ENCODE measurements at places on chromosomes 7 and 10.

GRCh38 chr10:60566096-60566495 is 176.4 kb upstream of the ANK3 start:
- DNase-seq = no peak

DNA sequence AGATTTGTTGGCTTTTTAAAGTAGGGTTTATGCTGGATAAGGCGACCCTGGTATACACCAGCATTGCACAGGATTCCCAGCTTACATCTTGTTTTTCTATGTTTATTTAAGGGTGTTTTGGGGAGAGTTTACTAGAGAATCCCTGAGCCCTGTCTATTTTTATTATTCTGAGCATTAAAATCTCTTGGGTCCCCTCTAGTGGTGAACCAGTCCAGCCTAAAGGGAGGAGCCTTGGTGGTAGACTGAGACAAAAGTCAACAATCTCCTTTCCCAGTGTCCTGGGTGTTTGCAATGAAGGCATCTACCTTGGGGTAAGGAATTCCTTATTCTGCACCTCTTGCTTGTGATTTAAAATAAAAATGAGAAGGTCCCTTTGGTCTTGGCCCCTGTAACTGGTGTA is 38.2 kb downstream of the ANTXRL start:
- no peak for DNase-seq

DNA sequence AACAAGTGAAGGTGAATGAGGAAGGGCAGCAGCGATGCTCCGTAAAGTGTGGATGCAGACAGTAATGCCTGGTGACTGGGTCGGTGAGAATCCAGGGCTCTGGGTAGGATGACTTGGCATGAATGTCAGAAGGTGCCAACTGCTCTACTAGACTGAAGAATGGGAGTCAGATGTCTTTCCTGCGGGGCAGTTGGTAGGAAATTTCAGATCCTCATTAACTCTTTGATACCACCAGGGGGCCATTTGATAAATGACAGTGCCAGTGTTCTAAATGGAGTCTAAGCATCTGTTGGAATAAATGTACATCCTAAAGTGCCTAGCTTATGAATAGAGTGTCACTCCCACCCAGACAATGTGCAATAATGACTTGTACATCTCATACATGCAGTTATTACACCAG is 462.0 kb downstream of the GRM8 start:
- DNase-seq = no peak

- no peak for DNase-seq
Measured at GRCh38 chr7:98282703-98283102, 1.2 kb downstream of the BRI3 start.

DNA sequence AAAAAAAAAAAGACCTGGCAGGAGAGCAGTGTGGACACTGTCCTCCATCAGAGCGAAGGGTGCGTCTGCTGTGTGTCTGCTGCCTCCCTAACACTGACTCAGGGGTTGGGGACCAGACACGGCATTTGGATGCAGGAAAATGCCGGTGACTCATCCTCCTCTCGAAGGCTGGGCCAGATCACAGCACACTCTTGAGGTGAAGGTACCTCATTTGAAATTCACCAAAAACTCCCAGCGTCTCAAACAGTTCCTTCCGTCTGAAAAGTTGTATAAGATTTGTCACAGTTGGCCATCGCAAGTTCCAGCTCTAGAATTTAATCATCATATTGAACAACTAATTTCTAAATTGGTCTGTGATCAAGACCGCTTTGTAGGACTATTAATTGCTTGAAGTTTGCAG is 118.1 kb upstream of the LYZL2 start:
- DNase-seq = no peak

DNA sequence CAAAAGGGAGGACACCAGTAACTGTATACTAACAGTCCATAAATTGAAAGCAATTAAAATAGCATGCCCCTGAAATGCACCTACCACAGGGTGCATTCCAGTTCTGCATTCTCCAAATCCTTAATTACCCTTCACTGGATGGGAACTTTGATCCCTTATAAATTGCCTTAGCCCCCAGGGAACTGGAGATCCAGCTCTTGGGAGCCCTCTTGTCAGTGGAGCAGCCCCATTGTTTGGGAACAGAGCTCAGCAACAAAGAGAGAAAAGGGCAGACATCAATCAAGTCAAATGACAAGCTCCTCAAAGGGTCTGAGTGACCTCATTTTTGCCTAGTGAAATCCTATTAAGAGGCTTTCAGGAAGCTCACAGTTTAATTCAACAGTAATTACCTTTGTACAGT is 472.6 kb downstream of the XPNPEP1 start:
- no peak for DNase-seq

DNA sequence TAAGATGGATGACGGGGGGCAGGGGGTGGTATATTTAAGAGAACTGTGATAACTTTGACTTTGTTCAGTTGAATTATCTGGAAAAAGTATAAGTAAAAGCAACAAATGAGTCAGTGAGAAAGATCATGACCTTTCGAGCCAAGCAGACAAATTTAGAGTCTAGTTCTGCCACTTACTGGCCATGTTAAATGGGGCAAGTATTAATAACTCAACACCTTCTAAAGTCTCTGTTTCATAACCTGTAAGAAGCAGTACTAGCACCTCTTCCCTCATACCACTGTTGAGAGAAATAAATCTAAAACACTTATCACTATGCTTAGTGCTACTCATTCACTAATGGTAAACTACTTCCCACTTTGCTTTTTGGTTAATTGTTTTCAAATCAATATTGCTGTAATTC is 604.4 kb upstream of the LRRN3 start:
- DNase-seq = no peak

DNA sequence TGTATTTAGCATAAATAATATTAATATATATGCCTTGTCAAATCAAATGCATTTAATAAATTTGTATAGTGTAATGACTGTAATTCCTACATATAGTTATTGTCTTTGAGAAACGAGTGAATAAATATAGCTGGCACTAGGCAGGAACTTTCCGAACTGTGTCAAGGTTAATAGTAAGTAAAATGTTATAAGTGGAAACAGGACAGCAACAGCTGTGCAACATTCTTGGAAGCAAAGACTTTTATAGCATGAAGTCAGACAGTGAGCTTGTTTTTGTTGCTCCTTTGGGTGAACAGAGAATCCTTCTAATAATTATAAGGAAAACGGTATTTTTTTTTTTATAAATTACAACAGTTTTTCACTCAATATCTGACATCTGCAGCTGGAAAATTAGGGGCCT is 14.0 kb upstream of the EXOC6 start:
- DNase-seq = no peak

DNA sequence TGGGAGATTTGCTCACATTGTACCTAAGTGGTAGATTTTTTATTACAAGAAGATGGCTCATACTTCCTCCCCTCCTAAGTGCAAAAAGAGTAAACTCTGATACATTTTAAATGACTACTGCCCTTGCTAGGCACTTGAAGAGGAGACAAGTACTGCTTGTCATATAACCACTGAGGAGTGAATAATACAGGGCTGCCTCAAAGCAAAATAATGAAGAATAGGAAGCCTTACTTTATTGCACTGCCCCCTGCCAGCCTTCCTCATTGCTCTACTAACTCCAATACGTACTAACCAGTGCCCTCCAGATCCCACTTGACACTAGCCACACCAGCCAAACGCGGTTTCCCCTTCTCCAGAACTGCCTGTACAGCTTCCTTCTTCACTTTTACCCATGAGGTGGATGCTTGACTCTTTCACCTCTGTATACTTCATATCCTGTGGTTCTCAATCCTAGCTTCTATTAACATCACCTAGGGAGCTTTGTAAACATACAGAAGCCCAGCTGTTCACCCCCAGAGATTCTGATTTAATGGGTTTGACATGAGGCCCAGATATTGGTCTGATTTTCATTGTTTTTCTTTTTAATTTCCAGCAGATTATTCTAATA is 11.7 kb upstream of the MTERF1 start:
- no peak for DNase-seq

DNA sequence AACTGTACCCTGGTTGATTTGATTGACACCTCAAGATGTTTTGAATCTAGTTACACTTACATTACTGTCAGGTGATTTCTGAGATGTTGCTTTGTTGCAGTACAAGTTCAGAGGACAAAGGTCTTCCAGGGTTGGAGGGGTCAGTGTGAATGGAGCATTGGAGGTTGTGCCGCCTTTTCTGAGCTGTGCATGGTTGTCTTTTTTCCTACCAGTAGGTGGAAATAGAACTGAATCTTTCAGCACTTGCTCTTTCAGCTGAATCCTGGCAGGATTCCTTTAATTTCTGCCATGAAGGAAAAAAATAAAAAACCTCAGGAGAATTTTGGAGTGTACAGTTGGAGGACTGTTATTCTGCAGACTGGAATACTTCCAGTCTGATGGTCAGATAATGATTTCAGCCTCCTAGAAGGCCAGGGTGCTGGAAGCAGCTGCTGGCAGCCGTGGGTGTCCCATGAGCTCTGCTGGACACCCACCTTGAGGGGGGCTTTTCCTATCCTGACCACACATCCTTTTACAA is 82.7 kb downstream of the PLCE1 start:
- no peak for DNase-seq

DNA sequence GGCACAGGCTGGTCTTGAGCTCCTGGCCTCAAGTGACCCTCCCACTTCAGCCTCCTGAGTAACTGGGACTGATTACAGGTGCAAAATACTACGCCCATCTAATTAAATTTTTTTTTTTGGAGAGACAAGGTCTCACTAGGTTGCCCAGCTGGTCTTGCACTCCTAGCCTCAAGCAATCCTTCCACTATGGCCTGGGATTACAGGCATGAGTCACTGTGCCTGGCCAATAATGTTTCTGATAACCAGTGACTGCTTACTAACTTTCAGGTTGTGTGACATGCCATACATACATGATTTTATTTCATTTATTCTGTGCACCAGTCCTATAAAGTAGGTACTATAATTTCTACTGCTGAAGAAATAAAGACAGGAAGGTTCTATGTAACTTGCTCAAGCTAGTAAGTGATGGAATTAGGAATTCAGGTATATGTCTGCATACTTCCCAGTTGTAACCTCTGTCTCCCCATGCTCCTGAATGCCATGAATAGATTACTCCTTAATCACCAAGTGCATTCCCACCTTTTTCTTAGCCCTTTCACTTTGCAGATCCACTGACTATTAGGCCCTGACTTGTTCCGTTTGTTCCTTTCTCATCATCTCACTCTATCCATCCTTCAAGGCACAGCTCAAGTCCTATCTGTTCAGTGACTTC is 28.1 kb downstream of the MCU start:
- DNase-seq = no peak

DNA sequence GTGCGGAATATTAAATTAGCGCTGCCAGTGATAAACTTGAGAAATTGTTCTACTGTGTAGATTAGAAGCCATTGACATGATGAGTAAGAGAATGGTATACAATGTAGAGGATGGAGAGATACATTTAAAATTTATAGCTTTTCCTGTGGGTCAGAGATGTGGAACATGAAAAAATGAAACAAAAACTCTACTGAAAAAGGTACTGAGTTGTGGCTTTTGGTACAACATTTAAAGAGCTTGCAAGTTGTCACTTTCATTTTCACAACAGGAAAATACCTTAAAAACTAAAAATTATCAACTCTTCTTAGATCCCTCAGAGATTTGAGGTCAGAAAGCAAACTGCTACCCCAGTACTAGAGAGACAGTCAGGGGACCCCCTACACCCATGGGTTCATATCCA is 348.8 kb upstream of the CDC14C start:
- no peak for DNase-seq

DNA sequence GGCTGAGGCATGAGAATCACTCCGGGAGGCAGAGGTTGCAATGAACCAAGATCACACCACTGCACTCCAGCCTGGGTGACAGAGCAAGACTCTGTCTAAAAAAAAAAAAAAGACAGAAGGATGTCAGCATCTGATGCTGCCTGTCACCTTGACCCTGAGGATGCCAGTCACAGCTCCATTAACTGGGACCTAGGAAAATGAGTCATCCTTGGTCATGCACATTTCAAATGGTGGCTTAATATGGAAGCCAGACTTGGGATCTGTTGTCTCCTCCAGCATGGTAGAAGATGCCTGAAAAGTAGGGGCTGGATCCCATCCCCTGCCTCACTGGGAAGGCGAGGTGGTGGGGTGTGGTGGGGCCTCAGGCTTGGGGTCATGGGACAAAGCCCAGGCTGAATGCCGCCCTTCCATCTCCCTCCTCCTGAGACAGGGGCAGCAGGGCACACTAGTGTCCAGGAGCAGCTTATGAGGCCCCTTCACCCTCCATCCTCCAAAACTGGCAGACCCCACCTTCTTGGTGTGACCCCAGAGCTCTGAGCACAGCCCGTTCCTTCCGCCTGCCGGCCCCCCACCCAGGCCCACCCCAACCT is 1.3 kb downstream of the NOS3 start:
- DNase-seq = no peak

DNA sequence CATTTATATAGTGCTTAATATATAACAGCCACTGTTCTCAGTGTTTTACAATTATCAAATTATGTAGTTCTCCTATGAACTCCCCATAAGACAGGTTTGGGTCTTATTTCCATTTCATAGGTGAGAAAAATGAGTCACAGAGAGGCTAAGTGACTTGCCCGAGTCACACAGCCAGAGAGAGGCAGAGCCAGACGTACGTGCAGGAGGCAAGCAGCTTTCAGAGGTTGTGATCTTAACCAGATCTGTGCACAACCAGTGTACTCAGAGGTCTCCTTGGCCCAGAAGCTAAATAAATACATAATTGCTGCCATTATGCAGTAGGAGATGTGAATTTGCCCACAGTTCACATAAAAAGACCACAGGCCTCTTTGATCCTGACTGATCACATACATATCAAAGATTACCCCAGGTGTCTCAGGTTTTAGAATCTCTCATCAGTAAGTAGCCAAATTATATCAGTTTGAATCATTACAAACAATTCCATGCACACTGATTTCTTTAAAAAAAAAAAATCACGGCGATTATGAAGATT is 304.7 kb upstream of the AOAH start:
- no peak for DNase-seq

DNA sequence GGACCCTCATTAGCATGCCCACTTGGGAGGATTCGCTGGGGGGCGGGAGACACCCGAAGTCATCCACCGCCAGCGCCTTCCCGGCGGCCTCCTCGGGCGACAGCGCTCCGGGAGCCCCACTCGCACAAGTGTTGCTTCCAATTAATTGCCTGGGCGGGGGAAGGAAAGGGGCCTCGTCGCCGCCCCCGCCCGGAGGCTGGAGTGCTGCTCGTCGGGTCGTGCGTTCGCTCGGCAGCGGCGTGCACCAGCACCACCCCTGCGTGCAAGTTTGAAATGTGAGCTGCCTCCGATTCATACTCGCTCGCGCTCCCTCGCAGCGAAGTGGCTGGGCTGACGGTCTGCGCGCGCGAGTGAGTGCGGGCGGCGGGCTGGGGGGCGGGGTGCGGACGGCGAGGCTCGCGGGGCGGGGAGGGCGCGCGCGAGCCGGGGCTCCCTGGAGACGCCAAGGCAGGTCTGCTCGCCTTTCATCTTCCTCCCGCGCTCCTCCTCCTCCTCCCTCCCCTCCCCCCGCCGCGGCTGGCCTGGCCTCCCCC is 104.6 kb upstream of the PPIF start:
- DNase-seq = peak; percentile 21

- DNase-seq = no peak
Measured at GRCh38 chr10:56547163-56547562, 186.1 kb upstream of the ZWINT start.

- no peak for DNase-seq
Measured at GRCh38 chr10:93219347-93219746, 145.7 kb downstream of the CYP26A1 start.
